AG04450 (cell line): ENCODE measurements at places on chromosomes 1 and 21. TPM values are rescaled to one million over a fixed set of nuclear protein-coding genes. Genes with fewer than 3 reads are reported as not detected.

- no peak for DNase-seq
These were observed 5.4 kb downstream of the FOXO6 start for GRCh38 chr1:41366455-41367287.

F13B gene
- not detected in 2 replicates for polyA plus RNA-seq

DNA sequence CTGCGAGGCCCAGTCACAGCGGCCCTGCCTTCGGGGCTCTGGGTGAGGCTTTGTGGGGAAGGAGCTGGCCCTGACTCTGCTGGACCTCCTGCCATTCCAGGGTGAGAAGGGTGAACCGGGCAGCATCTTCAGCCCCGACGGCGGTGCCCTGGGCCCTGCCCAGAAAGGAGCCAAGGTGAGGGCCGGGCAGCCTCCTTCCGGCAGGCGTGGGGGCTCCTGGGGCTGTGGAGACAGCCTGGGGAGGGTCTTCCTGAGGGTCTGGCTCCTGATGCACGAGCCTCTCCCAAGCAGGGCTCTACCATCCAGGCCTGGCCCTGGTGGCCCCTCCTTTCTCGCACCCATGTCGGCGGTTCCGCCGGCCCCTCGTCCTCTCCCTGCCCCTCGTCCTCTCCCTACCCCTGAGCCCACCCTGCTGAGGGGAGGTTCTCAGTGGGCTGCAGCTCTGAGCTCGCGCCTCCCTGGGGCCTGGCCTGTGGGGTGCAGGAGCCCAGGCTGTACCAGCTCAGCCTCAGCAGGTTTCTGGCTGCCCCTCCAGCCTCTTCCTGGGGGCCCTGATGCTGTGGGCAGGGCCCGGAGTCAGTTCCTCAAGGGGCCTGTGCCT is 48.7 kb downstream of the SLC19A1 start:
- DNase-seq: no peak

SERTAD4 gene
- 1.7 and 1.8 TPM in 2 replicates for polyA plus RNA-seq
